Stimulated activated CD8-positive, alpha-beta memory T cell treated with anti-CD3 and anti-CD28 coated beads, Interleukin-4, amount 100 ng/mL, for 1 hour (primary cell): ENCODE measurements at places on chromosomes 3 and 15.

DNA sequence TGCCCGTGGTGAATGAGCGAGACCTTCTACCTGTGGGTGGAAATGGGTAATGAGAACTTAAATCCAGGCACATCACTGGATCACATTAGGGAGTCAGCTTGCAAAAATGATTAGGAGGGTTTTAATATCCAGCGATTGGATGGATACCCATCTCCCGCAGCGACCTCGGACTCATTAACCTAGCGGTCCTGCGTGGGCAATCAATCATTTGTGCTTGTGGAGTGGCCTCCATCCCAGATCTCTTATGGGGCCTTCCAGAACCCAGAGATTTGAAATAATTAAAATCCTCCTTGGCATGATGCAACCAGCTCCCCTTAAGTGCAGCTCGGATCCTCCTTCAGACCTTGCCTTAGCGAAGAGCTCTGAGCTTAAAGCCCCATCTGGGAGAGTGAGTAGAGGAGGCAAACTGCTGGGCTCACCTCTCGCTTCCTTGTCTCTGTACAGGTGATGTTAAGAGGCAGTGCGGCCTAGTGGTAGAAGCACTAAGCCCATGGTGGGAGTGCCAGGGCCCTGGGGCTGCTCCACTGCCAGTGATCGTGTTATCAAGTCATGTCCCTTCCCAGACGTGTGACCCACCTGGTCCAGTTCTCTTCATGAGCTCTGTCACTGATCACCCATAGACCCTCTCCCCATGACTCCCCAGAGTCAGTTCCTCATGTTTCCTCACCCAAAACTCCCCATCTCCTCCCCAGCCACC is 285.2 kb upstream of the TLE3 start:
- DNase-seq = no peak

DNA sequence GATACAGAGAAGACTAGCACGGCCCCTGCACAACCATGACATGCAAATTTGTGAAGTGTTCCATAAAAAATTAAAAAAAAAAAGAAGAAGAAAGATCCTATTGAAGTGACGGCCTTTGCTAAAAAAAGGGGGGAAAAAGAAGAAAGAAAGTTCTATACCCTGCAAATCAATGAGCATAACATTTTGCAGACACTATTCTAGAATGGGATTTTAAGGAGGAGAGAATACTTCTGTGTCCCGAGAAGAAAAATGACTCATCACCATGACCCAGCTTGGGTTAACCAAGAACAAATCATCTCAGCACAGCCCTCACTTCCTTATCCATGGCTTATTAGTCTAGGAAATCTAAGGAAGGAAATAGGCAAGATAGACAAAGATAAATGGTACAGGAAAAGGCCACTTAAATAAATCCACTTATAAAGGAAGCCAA is 7.4 kb upstream of the SH3BP5 start:
- no peak for DNase-seq

GRCh38 chr3:111590143-111590491 is 5.0 kb downstream of the ZBED2 start:
- no peak for DNase-seq

DNA sequence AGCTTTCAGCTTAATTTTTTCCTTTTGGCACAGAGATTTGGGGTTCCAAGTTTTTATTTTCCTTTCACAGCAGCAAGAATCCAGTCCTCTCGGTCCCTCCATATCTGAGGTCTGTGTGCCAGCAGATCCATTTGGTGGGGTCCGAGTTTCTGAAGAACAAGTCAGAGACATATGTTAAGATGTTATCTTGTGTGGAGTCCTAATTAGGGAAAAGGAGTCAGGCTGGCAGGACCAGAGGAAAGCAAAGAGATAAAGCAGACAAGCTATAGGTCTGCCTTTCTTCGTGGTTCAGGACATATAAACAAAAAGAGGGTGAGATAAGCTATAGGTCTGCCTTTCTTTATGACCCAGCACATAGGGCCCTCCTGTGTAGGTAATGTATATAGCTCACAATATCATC is 54.9 kb downstream of the TMED3 start:
- no peak for DNase-seq

- no peak for DNase-seq
These were observed 70.2 kb downstream of the ADAMTS9 start for GRCh38 chr3:64617610-64618009.

DNA sequence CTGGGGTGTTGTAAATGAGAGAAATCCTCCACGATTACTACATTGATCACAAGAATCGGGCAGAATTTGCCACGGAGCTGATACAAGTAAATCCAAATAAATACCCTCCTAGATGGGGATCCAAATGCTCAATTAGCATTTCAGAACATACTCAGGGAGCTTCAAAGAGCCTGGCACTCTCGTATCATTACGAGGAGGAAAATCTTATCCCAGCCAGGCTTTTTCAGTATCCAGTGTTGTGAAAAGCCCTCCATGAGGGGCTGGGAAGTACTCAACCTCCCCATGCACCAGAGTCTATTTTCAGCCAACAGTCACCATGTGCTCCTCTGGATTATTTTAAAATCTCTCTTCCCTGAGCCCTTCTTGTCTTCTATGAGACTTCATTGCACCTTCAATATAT is 122.6 kb upstream of the ARRDC4 start:
- no peak for DNase-seq

DNA sequence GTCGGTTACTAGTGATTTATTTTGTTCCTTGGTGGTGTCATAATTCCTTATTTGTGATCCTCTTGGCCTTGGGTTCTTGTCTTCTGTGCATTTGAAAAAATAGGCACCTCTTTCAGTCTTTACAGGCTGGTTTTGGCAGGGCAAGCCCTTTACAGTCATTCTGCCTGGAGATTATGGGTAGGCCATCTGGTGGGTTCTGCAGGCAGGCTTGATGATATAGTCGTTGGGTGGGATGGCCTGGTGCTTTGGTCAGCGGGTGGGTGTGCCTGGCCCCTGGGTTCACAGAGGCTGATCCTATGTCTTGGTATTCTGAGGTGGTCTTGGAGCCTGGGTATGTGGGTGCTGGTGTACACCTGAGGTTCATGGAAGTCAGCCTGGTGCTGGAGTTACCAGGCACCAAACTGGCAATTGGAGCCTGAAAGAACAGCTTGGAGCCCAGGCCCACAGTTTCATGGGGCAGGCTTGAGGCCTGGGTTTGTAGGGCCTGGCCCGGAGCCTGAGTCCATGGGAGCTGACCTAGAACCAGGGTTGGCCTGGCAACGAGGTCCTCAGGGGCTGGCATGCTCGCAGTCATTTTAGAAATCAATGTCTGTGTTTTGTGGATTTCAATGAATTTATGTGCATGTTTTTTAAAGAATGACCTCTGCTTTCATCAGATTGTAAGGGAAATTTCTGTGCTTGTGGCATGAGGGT is 63.3 kb downstream of the DOCK3 start:
- no peak for DNase-seq

- no peak for DNase-seq
These were observed 268.8 kb upstream of the TBL1XR1 start for GRCh38 chr3:177466074-177466473.

- no peak for DNase-seq
These were observed 7.9 kb downstream of the SHOX2 start for GRCh38 chr3:158098309-158098639.

DNA sequence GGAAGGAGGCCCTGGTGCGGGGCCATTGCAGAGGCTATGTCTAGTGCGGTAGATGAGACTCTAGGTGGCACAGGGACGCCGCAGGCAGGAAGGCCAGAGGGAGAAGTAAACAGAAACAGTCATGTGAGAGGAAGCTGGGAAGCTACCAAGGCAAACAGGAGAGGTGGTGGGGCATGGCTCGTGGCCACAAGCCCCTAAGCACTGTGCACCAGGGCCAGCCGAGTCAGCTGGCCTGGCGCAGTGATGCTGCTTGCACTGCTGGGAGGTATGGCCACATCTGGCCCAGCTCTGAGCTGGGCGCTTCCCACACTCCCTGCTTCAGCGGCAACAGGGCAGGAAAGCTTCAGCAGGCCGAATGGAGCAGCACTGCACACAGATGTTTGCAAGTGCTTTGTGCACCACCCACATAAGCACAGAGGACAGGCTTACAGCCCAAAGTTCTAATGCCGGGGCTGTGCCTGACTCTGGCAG is 76.6 kb downstream of the SRGAP3 start:
- no peak for DNase-seq

DNA sequence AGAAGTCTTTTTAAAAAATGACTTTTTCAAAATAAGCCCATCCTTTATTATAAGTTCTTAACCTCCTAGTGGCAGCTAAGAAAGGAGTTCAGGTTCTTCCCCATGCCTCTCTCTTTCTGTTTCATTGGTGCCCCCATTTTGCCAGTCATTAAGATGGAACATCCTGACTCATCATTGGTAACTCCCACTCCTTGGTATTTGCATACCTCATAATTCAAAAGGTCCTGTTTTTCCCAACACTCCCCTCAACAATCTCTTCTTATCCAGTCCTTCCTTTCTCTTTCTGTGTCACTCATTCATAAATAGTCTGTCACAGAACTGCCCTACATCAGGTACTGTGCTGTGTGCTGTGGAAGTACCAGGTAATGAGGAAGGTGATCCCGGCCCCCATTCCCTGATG is 394.0 kb downstream of the FOXP1 start:
- DNase-seq = no peak

DNA sequence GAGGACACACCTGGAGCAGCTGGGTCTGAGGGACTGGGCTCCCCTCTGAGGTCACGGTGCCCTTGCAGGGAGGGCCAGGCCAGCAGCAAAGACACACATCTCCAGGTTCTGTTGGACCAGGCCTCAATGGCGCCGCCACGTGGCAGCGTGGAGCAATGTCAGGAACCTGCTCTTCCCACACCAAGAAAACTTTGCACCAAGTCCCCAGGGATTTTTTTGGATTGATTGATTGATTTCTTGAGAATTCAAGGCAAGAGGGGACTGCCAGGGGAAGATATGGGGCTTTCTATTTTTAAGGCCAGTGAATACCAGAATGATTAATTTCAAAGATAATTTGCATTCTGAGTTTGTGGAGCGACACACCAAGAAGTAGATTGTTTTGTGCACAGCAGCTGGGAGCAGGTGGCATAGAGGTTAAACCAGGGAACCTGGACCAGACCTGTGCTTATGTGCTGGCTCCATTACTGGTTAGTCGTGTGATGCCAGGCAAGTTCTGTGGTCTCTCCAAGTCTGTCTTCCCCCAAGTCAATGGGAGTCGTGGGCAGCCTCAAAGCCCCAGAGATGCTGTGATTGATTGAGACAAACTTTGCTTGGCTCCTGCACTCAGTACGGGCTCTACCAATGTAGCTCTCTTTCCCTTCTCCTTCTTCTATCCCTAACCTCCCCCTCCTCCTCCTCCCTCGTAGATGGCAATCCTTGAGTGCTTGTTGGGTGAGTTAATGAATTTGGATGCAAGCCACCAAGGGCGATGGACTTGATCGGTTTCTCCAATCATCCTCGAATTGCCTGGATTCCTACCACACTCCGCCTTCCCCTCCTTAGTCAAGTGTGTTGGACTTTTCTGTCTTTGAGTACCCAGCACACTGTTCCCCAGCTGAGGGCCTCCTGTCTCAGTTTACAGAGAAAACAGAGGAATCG is 96.2 kb upstream of the TRPM1 start:
- no peak for DNase-seq

GRCh38 chr3:13021141-13022114 is 51.8 kb downstream of the IQSEC1 start:
- DNase-seq = no peak

DNA sequence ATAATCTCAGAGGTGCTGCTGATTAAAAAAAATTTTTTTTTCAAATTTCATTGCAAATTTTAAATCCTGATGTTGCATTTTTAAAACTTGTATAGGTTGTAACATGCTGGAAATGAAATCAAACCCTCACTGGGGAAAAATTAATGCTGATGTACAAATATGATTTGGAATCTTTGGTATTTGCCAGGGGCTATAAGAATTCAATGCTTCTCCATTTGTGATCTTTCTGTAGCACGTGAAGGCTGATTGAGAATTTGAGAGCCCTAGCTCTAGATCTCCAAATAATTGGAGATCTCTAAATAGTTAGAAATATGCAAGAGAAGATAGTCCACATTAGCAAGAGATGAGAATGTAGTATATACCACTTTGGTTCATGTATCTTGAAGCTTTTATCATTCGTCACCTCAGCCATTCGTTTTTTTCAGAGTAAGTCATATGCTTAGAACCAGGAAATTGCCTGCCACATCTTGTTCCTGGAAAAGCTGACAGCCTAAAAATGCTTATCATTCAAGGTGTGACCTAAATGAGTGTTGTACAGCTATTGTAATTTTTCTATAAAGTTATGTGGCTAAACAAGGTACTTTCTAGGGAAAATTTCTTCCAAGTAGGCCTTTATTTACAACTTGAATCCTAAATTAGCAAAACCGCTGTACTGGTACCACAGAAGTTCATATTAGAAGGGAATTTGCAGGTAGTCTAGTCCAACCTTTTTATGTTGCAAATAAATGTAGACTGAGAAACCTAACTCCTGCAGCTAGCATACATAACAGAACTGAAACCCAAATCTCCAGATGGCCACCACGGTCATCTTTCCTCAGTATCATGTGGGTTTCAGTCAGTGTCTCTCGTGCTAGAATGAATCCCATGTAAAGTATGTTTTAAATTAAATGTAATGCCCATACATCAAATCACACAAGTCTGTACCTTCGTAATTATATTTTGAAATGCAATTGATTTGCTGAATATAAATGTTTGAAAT is 48.5 kb downstream of the FNDC3B start:
- no peak for DNase-seq

- DNase-seq = no peak
These were observed 67.2 kb upstream of the POLG start for GRCh38 chr15:89401631-89402517.

GRCh38 chr15:33021806-33022389 is 172.6 kb downstream of the FMN1 start:
- DNase-seq = no peak

GRCh38 chr3:38602576-38603250 is 46.8 kb downstream of the SCN5A start:
- no peak for DNase-seq

DNA sequence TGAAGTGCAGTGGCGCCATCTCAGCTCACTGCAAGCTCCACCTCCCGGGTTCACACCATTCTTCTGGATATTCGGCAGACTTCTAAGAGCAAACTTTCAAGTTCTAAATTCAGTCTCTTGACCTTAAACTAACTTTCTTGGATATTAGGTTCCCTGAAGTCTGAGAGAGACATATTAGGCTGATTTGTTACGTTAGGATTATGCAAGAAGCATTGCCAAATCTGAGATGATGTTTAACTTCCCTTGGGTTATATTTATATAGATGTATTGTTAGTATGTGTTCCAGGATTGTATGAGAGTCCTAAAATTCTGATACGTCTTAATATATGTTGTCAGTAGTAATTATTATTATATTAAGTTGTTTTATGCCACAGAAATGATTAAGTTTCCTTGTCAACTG is 80.1 kb downstream of the SLC6A1 start:
- DNase-seq = no peak

GRCh38 chr3:197952440-197952839 is 2.5 kb downstream of the RPL35A start:
- no peak for DNase-seq

DNA sequence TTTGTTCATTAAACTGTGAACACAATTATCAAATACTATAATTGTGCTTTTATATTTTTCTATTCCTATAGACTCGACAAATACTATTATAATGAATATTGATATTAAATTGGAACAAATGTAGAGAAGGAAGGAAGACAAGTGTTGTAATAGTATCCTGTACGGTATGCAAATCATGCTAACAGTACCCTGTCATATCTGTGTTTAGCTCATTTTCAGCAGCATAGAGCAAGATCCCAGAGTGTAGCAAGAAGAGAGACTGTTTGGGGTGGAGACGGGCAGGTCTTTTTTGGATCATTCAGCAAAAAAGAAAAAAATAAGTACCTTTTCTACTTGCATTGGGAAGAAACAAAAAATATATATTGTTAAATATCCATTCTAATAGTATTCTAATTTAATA is 224.1 kb downstream of the TPRG1 start:
- DNase-seq = no peak
